Activated CD4-positive, CD25-positive, alpha-beta regulatory T cell treated with anti-CD3 and anti-CD28 coated beads, Interleukin-2, amount 50 U/mL, for 72 hours (primary cell): ENCODE measurements at places on chromosomes 1 and 21.

- no peak for DNase-seq
These were observed 2.2 kb upstream of the LYPD8 start for GRCh38 chr1:248757784-248758195.

DNA sequence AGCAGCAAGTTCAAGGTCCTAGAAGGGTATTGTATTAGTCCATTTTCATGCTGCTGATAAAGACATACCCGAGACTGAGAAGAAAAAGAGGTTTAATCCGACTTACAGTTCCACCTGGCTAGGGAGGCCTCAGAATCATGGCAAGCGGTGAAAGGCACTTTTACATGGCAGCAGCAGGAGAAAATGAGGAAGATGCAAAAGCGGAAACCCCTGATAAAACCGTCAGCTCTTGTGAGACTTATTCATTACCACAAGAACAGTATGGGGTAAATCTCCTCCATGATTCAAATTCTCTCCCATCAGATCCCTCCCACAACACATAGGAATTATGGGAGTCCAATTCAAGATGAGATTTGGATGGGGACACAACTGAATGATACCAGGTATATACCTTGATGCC, 409.5 kb downstream of the NTNG1 start:
- no peak for DNase-seq

GRCh38 chr21:34944015-34944755, 104.9 kb downstream of the RUNX1 start:
- DNase-seq: no peak

- no peak for DNase-seq
These were observed 113.8 kb downstream of the UBR4 start for GRCh38 chr1:19096036-19096833.

DNA sequence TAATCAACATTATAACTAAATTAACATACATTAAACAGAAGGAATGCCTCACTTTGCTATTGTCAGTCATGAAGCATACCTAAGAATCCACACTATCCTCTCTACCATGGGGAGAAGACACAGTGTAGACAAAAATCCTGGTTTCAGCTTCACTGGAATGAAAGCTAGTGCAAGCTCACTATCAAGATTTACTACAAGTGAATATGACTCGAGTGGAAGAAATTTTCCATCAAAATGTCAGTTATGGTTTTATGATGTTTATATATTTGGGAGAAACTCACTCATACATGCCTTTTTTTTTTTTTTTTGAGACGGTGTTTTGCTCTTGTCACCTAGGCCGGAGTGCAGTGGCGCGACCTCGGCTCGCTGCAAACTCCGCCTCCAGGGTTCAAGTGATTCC, 424.3 kb downstream of the KCNT2 start:
- DNase-seq: no peak

GRCh38 chr1:204558467-204558866, 42.3 kb downstream of the MDM4 start:
- DNase-seq: no peak
